ENCODE measurements at places on chromosomes 7 and 10. TPM values are rescaled to one million over a fixed set of nuclear protein-coding genes. Genes with fewer than 3 reads are reported as not detected.

The GJD4 gene
- not detected for total RNA-seq

- no peaks in the 10 kb centered on the region for H3K4me1 ChIP-seq
- peak; percentile 76 for DNase-seq
- H3K4me3 ChIP-seq = no peak overlapping the region
- no peaks in the 10 kb centered on the region for H3K36me3 ChIP-seq
- peaks cover 2% of the 10 kb centered on the region for H3K27me3 ChIP-seq
Observed at GRCh38 chr10:36888925-36889573, 236.3 kb upstream of the ANKRD30A start.

- H3K4me3 ChIP-seq = no peak overlapping the region
- H3K36me3 ChIP-seq = no peaks in the 10 kb centered on the region
- H3K4me1 ChIP-seq = peaks cover 22% of the 10 kb centered on the region
- H3K27ac ChIP-seq = no peak overlapping the region
- no peaks in the 10 kb centered on the region for H3K27me3 ChIP-seq
- DNase-seq = no peak
Observed at GRCh38 chr10:69726850-69727249, 74.9 kb upstream of the COL13A1 start.

DNA sequence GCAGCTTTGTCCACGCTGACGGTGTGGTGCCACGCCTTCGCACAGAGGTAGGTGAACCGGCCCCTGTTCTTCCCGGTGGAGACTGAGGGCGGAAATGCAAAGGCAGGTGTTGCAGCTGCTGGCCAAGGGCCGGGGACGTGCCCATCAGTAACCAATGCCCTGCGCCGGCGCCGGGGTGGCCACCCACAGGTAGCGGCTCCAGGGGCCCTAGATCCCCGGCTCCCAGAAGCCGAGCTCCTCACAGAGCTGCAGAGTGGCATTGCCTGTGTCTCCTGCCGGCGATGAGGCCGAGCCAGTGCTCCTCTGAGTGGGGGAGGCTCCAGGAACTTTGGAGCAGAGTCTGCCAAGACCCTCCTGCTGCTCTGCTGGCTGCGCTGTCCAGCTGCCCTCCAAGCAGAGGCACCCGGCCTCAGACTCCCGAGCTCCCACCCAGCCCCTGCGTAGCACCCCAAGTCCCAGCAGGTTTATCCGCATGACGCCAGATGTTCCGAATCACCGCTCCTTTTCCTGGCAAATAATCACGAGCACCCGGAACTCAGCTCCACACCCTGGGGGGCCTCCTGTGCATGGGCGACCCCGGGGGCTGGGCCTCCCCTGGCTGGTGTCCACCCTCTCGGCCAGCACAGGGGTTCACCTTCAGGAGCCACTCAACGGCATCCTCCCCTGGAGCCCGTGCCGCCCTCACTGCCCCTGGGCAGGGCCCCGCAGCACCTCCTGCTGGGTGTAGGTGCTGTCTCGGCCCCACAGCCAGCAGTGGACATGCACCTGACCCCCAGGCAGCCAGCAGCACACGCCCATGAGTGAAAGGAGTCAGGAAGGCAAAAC, 22.1 kb downstream of the CFAP46 start:
- H3K27ac ChIP-seq = no peak overlapping the region
- H3K4me3 ChIP-seq = no peak overlapping the region
- H3K4me1 ChIP-seq = no peaks in the 10 kb centered on the region
- no peak for DNase-seq
- H3K36me3 ChIP-seq = no peaks in the 10 kb centered on the region
- H3K27me3 ChIP-seq = peaks cover 2% of the 10 kb centered on the region

DNA sequence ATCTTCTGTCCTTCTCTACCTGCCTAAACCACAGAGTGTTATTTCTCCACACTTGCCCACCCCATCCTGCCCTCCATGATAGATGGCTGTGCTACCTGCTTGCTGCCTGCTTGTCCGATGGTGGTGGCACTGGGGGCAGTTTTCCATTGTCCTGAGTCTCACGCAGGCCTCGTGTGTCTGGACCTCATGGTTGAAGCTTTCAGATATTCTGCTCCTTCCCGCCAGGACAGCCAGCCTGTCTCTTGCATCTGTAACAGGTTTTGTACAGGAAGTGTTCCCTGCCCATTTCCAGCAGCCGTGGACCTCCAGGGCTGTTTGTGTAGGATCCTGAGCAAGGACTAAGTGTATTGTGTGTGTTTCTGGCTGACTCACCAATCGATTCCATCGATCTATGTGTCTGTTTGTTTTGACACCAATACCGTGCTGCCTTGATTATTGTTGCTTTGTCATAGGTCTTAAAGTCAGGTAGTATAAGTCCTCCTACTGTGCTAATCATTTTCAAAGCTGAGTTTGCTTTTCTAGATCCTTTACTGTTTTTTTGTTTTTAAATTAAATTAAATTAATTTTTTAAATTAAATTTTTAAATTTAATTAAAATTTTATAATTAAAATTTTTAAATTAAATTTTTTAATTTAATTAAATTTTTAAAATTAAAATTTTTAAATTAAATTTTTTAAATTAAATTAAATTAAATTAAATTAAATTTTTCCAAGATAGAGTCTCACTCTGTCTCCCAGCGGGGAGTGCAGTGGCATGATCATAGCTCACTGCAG, 8.5 kb downstream of the IL15RA start:
- H3K4me3 ChIP-seq = no peak overlapping the region
- peaks cover 3% of the 10 kb centered on the region for H3K36me3 ChIP-seq
- H3K27me3 ChIP-seq = peaks cover 2% of the 10 kb centered on the region
- DNase-seq = no peak
- H3K27ac ChIP-seq = no peak overlapping the region

The CDH23 gene
- total RNA-seq = 0.54 TPM

DNA sequence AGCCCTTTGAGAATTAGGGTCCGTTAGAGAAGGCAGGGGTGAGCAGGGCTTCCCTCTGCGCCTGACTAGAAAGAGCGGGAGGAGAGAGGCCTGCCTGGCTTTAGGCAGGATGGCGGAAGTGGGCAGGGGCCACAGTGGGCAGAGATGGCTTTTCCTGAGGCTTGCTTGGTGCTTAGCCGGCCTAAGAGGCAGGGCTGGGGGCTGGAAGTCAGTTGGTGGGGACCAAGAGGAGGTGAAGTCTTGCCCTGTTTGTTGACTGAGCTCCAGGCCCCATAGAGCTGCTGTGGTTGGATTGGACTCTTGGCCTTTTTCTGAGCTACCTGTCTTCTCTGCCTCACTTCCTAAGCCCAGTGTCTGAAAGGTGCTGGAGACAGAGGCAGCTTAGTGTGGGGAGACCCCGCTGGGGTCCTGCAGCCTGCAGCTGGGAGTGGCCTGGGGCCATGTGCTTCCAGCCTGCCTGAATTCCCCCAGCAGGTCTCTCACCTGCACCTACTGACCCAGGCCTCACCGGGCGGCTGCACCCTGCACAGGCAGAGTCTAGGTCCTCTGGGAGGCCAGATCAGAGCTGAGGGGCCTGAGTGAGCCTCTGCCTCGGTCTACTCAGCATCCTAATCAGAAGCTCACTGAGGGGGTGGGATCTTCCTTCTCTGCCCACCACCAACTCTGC, 4.8 kb downstream of the FAM241B start:
- H3K4me1 ChIP-seq = peaks cover 4% of the 10 kb centered on the region
- H3K27ac ChIP-seq = no peak overlapping the region
- H3K4me3 ChIP-seq = peak overlapping the region; percentile 69
- DNase-seq = no peak

GRCh38 chr10:99532687-99533495, at the start of gene NKX2-3:
NKX2-3 (plus strand) TSS chr10:99532942; CDS start chr10:99533132, 190 bp downstream.
- H3K27ac ChIP-seq = no peak within 1 kb of the TSS
- H3K4me3 ChIP-seq = peak within 1 kb of the TSS; percentile 74
- H3K4me1 ChIP-seq = peaks cover 54% of the 10 kb centered on the region

GRCh38 chr7:85600395-85600794, 413.5 kb upstream of the SEMA3D start:
- no peak overlapping the region for H3K27ac ChIP-seq
- H3K36me3 ChIP-seq = no peaks in the 10 kb centered on the region
- peak; percentile 10 for DNase-seq
- H3K27me3 ChIP-seq = no peaks in the 10 kb centered on the region

DNA sequence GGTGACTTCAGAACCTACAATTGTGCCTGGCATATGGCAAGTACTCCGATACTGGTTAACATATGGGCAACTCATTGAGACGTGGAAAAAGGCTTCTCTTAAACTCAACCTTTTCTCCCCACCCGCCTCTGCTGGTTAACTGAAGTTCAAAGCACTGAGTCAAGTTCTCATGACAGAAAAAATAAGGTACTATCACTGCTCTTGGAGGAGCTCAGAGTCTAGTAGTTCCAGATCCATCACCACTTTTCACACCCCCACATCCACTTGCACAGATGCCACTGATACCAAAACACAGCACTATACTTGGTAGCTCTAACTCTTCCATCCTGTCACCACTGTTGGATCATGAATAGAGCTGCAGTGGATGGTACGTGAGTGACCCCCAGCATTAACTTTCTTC, 36.2 kb downstream of the CCDC6 start:
- peaks cover 24% of the 10 kb centered on the region for H3K4me1 ChIP-seq
- no peak overlapping the region for H3K4me3 ChIP-seq
- no peak for DNase-seq
- H3K27me3 ChIP-seq = peaks cover 4% of the 10 kb centered on the region
- no peaks in the 10 kb centered on the region for H3K36me3 ChIP-seq

The VSIR gene
- 86.1 TPM for total RNA-seq

DNA sequence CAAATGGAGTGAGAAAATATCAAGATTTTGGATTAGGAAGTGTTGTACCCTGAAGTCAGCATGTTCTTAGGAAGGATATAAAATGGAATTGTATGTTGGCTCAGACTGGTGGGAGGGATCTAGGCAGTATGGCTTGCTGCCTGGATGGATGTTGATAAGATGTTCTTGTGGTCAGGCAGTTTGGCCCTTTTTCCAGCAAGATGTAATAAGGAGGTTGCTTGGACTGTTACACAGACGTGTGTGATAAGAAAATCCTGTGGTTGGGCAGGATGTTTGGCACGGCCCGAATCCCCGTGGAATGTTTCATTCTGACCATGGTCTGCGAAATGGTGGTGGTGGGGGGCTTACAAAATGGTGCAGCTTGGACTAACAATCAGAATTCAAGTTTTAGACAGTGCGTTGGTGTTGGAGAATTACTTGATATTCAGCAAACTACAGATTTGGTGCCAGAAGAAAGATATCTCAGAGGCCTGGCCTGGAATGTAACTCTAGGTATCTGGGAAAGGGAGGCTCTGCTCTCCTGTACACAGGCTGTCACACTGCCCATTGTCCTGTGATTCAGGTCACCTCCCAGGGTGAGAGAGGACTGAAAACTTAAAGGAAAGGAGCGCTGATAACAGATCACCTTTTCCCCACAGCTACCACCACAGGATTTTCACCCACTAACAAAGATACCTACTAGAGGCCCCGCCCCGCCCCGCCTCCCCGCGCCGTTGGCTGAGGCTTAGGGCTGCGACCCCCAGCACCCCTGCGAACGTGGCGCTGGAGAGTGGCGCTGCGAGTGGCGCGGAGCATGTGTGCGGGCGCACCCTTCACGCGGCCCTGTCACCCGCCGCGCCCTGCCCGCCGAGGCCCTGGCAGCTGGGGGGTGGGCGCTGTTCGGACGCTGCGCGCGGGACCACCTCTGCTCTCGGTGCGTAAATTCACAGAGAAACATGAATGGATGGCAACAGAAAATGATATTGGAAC, 19.3 kb upstream of the ZNF680 start:
- peaks cover 7% of the 10 kb centered on the region for H3K27me3 ChIP-seq
- no peaks in the 10 kb centered on the region for H3K36me3 ChIP-seq
- H3K27ac ChIP-seq = no peak overlapping the region
- no peak for DNase-seq
- no peak overlapping the region for H3K4me3 ChIP-seq

DNA sequence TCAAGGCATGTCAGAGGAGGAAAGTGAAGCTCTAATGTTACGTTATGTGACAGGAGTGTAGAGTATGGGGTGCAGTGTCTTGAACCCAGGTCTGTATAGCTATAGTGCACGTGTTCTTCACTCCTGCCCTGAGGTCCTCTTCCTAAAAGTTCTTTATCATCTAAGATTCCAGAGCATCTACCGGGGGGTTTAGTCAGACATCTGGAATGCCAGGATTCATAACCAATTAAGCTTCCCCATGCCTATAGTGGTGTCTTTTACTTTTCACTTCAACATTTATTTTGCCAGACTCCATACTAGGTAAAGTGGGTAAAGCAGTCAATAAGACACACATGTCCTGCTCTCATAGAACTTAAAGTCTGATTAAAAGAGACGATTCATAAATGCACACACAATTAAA, 22.4 kb downstream of the PPP1R3C start:
- H3K27me3 ChIP-seq = no peaks in the 10 kb centered on the region
- no peak for DNase-seq
- no peaks in the 10 kb centered on the region for H3K36me3 ChIP-seq
- no peak overlapping the region for H3K4me3 ChIP-seq
- no peaks in the 10 kb centered on the region for H3K4me1 ChIP-seq

DNA sequence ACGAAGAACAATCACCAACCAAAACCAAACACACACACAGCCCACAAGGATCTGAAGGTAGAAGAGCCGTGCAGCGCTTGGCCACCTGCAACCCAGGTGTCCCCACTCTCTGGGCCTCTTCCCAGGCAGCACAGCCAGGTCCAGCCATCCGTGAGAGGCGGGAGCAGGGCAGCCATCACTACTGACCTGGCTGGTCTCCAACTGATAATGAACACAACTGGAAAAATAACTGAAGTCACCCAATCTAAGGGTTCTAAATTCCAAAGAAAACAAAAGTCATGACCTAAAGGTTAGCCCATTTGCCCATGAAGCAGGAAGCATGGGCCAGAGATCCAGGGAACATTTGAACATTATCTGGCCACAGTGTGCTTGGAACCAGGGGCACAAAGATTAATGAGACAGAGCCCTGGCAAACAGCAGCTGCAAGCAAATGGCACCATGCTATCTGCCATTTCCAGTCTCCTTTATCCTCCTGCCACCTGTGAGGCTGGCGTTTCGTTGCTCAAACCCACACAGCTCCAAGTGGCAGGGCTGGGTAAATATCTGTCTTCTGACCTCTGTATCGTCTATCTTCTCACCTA, 207.9 kb downstream of the TNS3 start:
- peaks cover 2% of the 10 kb centered on the region for H3K27me3 ChIP-seq
- no peak for DNase-seq
- H3K36me3 ChIP-seq = no peaks in the 10 kb centered on the region

- H3K27ac ChIP-seq = peak overlapping the region; percentile 61
- DNase-seq = no peak
- H3K36me3 ChIP-seq = peaks cover 5% of the 10 kb centered on the region
Observed at GRCh38 chr7:133060004-133060403, 21.9 kb downstream of the CHCHD3 start.

- H3K4me1 ChIP-seq = no peaks in the 10 kb centered on the region
- DNase-seq = no peak
- no peak overlapping the region for H3K27ac ChIP-seq
- no peaks in the 10 kb centered on the region for H3K27me3 ChIP-seq
- no peak overlapping the region for H3K4me3 ChIP-seq
Observed at GRCh38 chr10:28744069-28744768, 66.9 kb downstream of the BAMBI start.
